ENCODE measurements at places on chromosomes 16 and 17.

- DNase-seq, result no peak
These were observed 37.1 kb downstream of the NUP93 start for GRCh38 chr16:56767024-56767423.

DNA sequence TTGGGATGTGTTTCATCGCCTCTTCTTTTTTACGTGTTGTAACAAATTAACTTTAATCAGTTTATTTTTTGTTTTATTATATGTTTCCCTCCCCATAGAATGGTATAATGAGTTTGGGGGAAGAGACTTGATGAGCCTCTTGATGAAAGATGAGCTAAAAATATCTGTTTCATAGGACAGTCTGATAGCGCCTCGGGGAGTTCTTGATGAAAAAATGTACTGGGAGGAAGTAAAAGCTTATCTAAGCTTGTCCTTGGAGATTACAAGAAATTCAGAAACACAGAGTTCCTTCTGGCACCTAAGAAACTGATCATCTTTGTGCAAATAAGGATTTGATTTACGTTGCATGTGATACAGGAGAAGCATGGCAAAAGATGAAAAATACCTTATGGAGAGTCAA, 350.2 kb upstream of the CDH8 start:
- DNase-seq, result no peak

GRCh38 chr16:8583732-8584131, 6.6 kb downstream of the TMEM114 start:
- DNase-seq, result no peak

DNA sequence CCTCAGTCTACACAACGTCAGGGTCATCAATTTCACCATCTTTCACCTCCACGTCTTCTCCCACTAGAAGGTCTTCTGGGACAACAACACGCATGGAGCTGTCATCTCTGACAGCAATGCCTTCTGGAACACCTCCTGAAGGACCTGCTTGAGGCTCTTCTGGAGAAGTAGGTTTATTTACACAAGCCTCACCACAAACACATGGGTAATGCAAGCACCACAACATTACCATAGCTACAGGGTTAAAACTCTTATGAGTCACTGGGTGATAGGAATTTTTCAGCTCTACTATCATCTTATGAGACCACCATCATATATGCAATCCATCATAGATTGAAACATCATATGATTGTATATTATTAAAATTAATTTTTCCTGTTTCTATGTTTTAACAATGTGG, 215.4 kb downstream of the CHD9NB start:
- DNase-seq, result no peak

GRCh38 chr16:52469775-52470174, 77.2 kb downstream of the TOX3 start:
- DNase-seq, result no peak

Data from NCI-H1048 (cell line).